Activated T-cell treated with anti-CD3 and anti-CD28 coated beads, Interleukin-2, amount 50 U/mL, for 72 hours (primary cell): ENCODE measurements at places on chromosomes 5 and 9. TPM values are rescaled to one million over a fixed set of nuclear protein-coding genes. Genes with fewer than 3 reads are reported as not detected.

The CMBL gene
- total RNA-seq: 1.2 TPM

The GBGT1 gene
- total RNA-seq: 0.86 TPM

The KIF2A gene
- total RNA-seq: 158 TPM

The PRDM12 gene
- not detected for total RNA-seq

The SPAG8 gene
- total RNA-seq: 1.1 TPM

The TMEM250 gene
- total RNA-seq: 23.1 TPM

The FRRS1L gene
- not detected for total RNA-seq

The LURAP1L gene
- total RNA-seq: not detected

The FCN1 gene
- total RNA-seq: not detected

GRCh38 chr5:54136516-54137440 is 173.6 kb downstream of the ARL15 start:
- no peak for DNase-seq

DNA sequence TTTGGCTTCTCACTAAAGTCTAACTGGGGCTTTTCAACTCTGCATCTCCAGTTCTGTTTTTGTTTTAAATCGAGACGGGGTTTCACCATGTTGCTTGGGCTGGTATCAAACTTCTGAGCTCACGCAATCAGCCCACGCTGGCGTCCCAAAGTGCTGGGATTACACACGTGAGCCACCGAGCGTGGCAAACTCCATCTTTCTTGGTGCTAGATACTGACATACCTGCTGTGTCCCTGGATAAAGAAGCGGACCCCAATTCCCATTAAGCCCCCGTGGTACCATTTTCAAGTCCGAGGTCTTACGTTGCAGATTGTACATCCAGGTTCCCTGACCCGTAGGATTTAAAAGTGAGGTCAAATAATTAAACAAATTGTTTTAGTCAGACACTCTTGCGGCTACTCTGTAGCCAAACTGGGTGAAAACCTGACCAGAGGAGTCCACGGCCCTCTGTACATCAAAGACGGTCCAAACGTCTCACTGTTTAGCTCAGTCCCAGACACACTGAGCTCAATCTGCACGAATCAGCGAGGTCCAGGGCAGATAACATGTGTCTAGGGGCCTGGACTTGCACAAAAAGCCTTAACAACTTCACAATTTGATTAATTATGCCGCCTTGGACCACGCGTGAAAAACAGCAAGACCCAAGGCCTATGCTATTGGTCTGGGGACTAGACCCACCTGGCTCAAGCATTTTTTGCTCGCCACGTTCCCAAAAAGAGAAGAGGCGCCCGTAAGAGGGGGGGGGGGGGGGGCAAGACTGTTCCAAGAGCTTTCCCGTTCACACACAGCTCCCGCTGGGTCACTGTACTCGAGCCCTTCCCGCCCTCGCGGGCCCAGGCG is 727 bp upstream of the DNAJA1 start:
- DNase-seq: no peak

DNA sequence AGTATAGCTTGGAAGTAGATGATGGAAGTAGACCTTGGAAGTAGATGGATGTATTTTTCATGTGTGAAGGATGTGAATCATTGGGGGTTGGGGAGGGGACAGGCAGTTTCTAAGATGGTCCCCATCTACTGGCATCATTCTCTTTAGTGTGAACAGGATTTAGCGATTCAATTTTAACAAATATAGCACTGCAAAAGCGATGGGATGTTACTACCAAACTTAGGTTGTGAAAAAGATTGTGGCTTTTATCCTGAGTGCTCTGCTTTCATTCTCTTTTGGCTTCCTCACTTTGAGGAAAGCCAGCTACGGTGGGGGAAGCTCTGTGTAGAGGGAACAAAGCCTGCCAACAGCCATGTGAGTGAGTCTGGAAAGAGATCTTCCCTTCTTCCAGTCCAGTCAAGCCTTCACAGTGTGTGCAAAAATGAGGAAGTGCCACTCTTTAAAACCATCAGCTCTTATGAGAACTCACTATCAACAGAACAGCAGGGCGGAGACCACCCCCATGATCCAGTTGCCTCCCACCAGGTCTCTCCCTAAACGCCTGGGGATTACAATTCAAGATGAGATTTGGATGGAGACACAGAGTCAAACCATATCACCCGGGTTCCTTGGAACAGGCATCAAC is 441.4 kb downstream of the SH3GL2 start:
- DNase-seq: no peak

GRCh38 chr9:121445986-121446385 is 53.7 kb downstream of the GGTA1 start:
- DNase-seq: peak; percentile 15

DNA sequence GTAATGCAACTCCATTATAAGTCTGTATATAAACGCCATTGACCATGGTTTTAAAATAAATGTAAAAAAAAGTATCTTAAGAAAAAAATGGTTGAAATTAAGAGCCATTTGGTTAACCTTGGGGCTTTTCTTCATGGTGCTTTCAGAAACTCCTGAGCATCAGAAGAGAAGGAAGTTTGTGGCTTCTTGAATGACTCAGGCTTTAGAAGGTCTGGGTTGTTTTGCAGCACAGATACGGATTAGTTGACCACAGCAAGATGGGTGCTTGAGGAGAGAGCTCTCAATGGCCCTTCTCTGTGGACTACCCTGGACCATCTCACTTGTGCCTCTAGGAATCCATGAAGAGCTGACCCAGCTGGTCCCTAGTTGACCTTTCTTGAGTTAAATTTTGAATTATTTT is 189.5 kb downstream of the TMEM38B start:
- peak; percentile 4 for DNase-seq

DNA sequence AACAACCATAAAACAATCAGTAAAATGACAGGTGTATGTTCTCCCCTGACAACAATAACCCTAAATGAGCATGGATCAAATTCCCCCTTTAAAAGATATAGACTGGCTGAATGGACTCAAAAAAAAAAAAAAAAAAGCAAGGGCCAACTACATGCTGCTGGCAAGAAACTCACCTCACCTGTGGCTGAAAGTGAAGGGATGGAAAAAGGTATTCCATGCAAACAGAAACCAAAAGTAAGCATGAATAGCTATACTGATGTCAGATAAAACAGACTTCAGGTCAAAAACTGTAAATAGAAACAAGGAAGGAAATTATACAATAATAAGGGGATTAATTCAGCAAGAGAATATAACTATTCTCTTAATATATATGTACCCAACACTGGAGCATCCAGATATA is 54.2 kb upstream of the SSBP2 start:
- DNase-seq: no peak

- peak; percentile 65 for DNase-seq
Observed at GRCh38 chr5:88660947-88661805, 221.8 kb downstream of the MEF2C start.

GRCh38 chr5:23717486-23717885 is 210.1 kb downstream of the PRDM9 start:
- DNase-seq: no peak

GRCh38 chr5:179755022-179755421 is 22.4 kb downstream of the MAML1 start:
- no peak for DNase-seq

GRCh38 chr9:114308361-114308950 is 14.4 kb upstream of the ORM1 start:
- DNase-seq: no peak

GRCh38 chr5:4042311-4042710 is 446.7 kb downstream of the IRX1 start:
- no peak for DNase-seq

DNA sequence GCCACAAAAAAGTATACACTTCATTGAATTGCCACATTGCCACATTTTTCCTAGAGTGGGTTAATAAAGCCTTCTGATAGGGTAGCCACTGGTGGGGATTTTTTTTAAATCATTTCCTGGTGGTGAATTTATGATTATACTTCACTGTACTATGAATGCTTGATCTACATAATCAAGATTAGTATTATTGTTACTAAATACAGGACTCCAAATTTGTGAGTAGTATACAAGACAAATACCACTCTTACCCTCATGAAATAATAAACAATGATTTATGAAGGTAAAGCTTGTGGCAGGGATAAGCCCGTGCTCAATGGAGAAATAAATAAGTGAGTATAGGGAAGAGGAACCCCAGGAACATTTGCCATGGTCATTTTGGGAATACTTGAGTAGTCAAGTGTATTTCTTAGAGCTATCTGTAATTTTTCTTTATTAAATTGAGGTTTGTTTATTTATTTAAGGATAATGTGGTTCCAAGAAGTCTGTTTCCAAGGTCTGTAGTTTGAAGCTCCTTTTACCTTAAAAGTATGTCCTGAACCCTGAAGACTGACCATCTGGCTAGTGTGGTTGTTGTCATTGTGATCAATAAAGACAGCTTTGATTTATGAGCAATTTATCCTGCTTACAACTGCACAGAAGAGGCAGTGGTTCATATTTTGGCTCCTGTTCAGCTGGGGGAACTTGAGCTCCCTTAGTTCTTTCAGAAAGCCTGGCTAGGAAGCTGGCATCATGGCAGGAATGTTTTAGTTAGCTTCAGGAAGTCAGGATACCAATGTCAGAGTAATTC is 118.6 kb downstream of the ZSWIM6 start:
- DNase-seq: no peak
